ENCODE measurements at places on chromosomes 7 and 10.

DNA sequence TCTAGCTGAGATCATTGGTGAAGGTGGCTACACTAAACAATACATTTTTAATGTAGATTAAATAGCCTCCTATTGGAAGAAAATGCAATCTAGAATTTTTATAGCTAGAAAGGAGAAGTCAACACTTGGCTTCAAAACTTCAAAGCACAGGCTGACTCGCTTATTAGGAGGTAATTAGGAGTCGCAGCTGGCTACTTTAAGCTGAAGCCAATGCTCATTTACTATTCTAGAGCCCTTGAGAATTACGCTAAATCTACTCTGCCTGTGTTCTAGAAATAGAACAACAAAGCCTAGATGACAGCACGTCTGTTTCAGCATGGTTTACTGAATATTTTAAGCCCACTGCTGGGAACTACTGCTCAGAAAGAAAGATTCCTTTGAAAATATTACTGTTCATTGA is 101.6 kb upstream of the EEPD1 start:
- H3K27ac ChIP-seq = no peak overlapping the region
- DNase-seq = no peak
- H3K27me3 ChIP-seq = no peaks in the 10 kb centered on the region
- H3K36me3 ChIP-seq = no peaks in the 10 kb centered on the region
- no peak overlapping the region for H3K4me3 ChIP-seq
- H3K4me1 ChIP-seq = peaks cover 3% of the 10 kb centered on the region

GRCh38 chr10:11548768-11549099 is 62.7 kb downstream of the USP6NL start:
- H3K36me3 ChIP-seq = no peaks in the 10 kb centered on the region
- no peaks in the 10 kb centered on the region for H3K4me1 ChIP-seq
- H3K27me3 ChIP-seq = no peaks in the 10 kb centered on the region
- no peak for DNase-seq

- no peak overlapping the region for H3K27ac ChIP-seq
- H3K36me3 ChIP-seq = no peaks in the 10 kb centered on the region
- H3K4me3 ChIP-seq = no peak overlapping the region
- no peak for DNase-seq
- no peaks in the 10 kb centered on the region for H3K27me3 ChIP-seq
- no peaks in the 10 kb centered on the region for H3K4me1 ChIP-seq
These were observed 136.6 kb downstream of the LRRC4 start for GRCh38 chr7:127894588-127894987.

DNA sequence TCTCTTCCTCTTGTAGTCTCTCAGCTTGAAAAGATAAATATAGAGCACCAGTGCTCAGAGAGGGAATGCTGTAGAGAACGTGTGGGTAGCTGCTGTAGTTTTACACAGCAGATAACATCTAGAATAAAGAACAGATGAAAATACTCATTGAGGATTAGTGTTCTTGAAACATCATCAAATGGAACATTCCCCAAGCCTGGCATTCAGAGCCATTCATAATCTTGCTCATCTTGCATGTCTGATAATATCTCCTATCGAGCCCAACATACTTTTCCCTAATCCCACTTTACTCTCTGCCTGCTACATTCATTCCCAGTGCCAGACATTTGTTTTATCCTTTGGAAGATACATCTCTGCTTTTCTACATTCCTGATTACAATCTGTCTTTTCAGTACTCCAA is 35.2 kb downstream of the MCU start:
- no peak overlapping the region for H3K27ac ChIP-seq
- H3K4me3 ChIP-seq = no peak overlapping the region
- no peaks in the 10 kb centered on the region for H3K27me3 ChIP-seq
- H3K36me3 ChIP-seq = no peaks in the 10 kb centered on the region

DNA sequence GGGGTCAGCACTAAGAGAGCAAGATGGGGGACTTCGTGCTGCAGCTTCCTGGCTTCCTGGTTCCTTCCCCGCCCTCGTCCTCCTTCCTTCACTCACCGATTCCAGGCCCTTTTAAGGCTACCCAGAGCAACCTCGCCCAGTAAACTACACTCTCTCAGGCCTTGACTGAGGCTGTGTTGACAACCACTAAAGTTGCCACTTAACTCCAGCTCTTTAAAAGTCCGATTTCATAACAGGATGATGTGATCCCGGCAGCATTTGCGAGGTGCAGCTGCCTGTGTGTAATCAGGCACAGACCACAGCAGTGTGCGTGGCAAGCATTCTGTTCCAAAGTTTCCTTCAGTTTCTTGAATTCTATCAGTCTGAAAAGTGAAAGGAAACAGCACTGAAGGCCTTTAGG is 110.6 kb downstream of the RAB11FIP2 start:
- no peak overlapping the region for H3K4me3 ChIP-seq
- DNase-seq = no peak
- H3K4me1 ChIP-seq = no peaks in the 10 kb centered on the region
- no peaks in the 10 kb centered on the region for H3K36me3 ChIP-seq

- peak overlapping the region; percentile 31 for H3K27ac ChIP-seq
- no peak overlapping the region for H3K4me3 ChIP-seq
- no peak for DNase-seq
- peaks cover 5% of the 10 kb centered on the region for H3K36me3 ChIP-seq
These were observed 18.3 kb upstream of the SLC29A3 start for GRCh38 chr10:71300555-71301370.

DNA sequence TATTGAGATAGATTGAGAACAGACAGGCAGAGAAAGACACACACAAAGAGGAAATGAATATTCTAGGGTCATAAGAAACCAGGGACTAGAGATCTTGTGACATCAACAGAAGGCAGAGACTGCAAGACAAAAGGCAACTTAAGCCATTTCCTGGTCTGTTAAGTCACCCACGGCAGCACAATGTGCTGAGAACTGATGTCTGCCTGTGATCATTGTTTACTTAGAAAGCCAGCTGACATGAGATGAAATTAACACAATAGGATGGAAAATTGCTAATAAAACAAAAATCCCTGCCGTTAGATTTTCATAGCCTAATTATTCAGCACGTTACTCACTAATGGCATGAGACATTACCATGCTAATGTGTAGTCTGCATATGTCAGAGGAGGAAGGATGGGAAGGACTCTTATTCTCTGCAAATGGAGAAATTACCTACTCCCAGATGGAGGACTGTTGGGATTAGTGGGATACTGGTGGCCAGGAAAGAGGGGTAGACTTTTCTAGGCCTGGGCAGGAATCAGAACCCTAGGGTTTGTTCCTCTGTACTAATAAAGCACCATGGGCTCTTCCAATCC is 191.3 kb upstream of the PODXL start:
- H3K4me3 ChIP-seq = no peak overlapping the region
- H3K4me1 ChIP-seq = no peaks in the 10 kb centered on the region

- H3K27me3 ChIP-seq = no peaks in the 10 kb centered on the region
- H3K27ac ChIP-seq = no peak overlapping the region
- no peaks in the 10 kb centered on the region for H3K4me1 ChIP-seq
- no peaks in the 10 kb centered on the region for H3K36me3 ChIP-seq
- DNase-seq = no peak
These were observed 113.1 kb downstream of the CPED1 start for GRCh38 chr7:121101621-121102020.

GRCh38 chr7:113915956-113916355 is 2.9 kb downstream of the PPP1R3A start:
- H3K27me3 ChIP-seq = no peaks in the 10 kb centered on the region
- no peak overlapping the region for H3K4me3 ChIP-seq
- DNase-seq = no peak
- no peaks in the 10 kb centered on the region for H3K4me1 ChIP-seq
- H3K36me3 ChIP-seq = no peaks in the 10 kb centered on the region

DNA sequence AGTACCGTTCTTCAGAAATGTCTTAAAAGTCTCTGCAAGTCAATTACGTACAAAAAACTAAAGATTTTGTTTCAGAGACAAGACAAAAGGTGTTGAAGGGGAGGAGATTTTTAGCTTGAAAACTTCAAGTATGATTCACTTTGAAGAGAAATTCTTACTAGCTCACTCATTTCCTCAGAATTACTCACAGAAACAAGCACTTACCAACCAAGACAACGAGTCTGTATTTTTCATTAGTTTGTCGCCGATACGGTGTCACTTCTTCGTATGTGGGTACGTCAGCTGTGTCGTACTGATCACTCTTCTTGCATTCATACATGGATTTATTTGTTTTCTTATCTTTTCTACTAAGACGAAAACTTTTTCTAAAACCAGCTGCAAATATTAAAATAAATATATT is 90.6 kb upstream of the ODAD2 start:
- no peak for DNase-seq
- no peaks in the 10 kb centered on the region for H3K36me3 ChIP-seq
- no peaks in the 10 kb centered on the region for H3K4me1 ChIP-seq

- no peak overlapping the region for H3K4me3 ChIP-seq
- DNase-seq = no peak
- H3K27ac ChIP-seq = peak overlapping the region; percentile 31
- H3K36me3 ChIP-seq = no peaks in the 10 kb centered on the region
- H3K27me3 ChIP-seq = peaks cover 13% of the 10 kb centered on the region
- no peaks in the 10 kb centered on the region for H3K4me1 ChIP-seq
These were observed 50.5 kb upstream of the FOXK1 start for GRCh38 chr7:4631380-4632179.

DNA sequence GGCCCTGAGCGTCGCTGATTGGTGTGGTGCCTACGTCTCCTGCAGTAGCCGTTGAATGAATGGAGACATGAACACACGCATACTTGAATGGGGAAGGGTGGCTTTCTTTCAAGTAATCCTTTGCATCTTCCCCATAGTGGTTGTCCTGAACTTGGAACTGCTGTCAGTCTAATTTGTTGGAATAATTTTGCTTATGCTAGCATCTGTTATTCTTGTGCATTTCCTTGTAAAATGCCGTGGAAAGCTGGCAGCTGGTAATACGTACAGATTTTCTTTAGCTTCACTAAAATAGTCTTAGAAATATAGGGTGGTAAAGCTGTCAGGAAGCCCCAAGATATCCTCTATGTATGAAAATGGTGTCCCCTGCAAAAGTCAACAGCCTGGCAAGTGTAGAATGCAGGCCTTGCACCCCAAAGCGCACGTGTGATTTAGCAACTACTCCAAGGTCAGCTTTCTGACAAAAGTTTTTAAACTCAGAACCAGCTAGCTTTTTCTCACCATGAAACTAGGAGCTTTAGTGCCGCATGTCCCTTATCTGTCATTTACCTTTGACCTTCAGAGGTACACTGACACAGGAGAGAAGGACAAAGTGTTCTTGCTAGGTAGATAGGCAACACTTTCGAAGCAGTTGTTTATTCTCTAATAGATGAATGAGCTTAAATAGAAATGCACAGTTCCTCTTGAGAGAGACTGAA is 70.8 kb downstream of the RBM33 start:
- no peak overlapping the region for H3K27ac ChIP-seq
- no peak for DNase-seq
- no peaks in the 10 kb centered on the region for H3K27me3 ChIP-seq
- no peaks in the 10 kb centered on the region for H3K4me1 ChIP-seq
- H3K4me3 ChIP-seq = no peak overlapping the region

- no peak overlapping the region for H3K27ac ChIP-seq
- DNase-seq = no peak
- H3K4me1 ChIP-seq = no peaks in the 10 kb centered on the region
- no peaks in the 10 kb centered on the region for H3K27me3 ChIP-seq
- no peaks in the 10 kb centered on the region for H3K36me3 ChIP-seq
These were observed 71.8 kb upstream of the RPA3 start for GRCh38 chr7:7790041-7790741.

- H3K4me1 ChIP-seq = no peaks in the 10 kb centered on the region
- H3K4me3 ChIP-seq = no peak overlapping the region
- no peak for DNase-seq
- no peak overlapping the region for H3K27ac ChIP-seq
- no peaks in the 10 kb centered on the region for H3K36me3 ChIP-seq
These were observed 18.9 kb upstream of the OPN4 start for GRCh38 chr10:86635402-86635801.

DNA sequence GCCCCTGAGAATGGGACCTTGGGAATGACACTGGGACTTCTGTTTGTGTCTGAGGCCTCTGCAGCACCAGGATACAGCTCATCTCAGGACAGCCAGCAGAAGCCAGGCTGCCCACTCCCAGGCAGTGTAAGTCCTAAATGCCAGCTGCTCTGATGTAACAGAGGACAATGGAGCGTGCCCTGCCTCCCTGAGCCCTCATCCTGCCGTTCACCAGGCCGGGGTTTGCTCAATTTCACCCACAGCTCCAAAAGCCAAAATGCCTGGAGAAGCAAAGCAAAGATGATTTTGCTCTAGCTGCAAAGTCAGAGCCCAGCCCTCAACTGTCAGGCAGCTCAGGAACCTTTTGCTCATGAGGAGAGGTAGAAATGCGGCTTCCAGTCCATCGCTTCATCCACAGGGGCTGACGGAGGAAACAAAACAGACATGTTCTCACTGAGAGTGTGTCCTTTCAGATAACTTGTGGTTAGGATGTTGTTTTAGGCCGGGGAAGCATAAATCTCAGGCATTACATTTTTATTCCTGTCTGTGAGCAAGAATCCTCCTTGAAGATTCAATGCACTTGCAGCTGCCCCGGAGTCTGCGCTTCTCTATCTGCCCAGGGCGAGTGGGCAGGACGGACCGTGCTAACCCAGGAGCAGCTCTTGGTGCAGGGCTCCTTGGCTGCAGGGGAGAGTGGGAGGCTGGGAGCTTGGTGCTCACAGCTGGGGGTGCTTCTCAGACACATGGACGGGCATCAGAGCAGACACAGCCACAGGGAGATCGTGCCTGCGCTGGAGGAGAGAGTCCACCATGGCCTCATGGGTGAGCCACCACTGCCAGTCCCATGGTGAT is 83.2 kb upstream of the CHST15 start:
- DNase-seq = no peak
- H3K27me3 ChIP-seq = peaks cover 7% of the 10 kb centered on the region
- no peak overlapping the region for H3K4me3 ChIP-seq
- H3K36me3 ChIP-seq = no peaks in the 10 kb centered on the region
- no peak overlapping the region for H3K27ac ChIP-seq
- H3K4me1 ChIP-seq = peaks cover 38% of the 10 kb centered on the region
